ENCODE measurements at places on chromosomes 7 and 10. TPM values are rescaled to one million over a fixed set of nuclear protein-coding genes. Genes with fewer than 3 reads are reported as not detected.

The HSPB1 gene
- total RNA-seq, result 48.6 TPM

The FAM25C gene
- total RNA-seq, result not detected

The SPDYE18 gene
- not detected for total RNA-seq

The ABCA13 gene
- total RNA-seq, result under 0.01 TPM

The SHH gene
- not detected for total RNA-seq

- H3K4me3 ChIP-seq, result no peak overlapping the region
- DNase-seq, result no peak
- H3K36me3 ChIP-seq, result no peaks in the 10 kb centered on the region
- no peak overlapping the region for H3K27ac ChIP-seq
These were observed 61.2 kb upstream of the INPP5A start for GRCh38 chr10:132476146-132477065.

DNA sequence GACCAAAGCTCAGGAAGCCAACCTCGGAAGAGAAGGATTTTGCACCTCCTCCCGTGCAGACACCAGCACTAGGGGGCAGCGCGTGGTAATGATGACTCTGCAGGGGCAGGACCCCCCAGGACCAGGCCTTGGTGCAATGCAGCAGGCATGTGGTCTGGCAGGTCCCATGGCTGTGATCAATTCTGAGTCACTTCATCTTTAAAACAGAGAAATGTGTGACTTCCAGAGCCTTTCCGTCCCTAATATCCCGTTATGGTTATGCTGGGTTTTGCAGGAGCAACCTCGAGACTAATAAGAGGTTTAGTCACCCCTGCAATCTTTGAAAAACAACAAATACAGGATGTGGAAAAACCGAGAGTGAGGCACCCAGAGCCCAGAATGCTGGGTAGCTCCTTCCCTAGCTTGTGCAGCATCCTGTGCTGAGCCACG lies 30.2 kb upstream of the GJD4 start:
- DNase-seq, result peak; percentile 98
- peaks cover 2% of the 10 kb centered on the region for H3K27me3 ChIP-seq
- H3K36me3 ChIP-seq, result peaks cover 4% of the 10 kb centered on the region
- peak overlapping the region; percentile 15 for H3K27ac ChIP-seq
- H3K4me3 ChIP-seq, result no peak overlapping the region
- H3K4me1 ChIP-seq, result peaks cover 11% of the 10 kb centered on the region

DNA sequence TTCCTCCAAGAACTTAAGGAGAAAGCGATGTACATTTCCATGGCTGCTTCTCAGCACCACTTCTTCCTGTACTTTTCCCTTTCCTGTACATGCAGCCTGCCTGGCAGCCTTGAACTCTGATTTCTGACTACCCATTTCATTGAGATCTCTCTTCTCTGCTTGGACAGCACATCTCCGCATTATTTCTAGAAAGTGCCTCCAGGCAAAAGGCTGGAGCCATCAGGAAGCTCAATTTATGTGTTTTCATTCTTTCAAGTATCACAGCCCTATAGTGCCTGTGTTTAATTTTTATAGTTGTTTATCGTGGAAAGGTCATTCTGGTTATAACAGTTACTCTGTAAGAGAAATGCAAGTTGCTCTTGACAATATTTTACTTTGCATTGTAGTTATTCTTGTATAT lies 688.0 kb upstream of the ANKRD30A start:
- 0 out of 2 replicates have a peak, but pooled peaks cover 2% of the 10 kb centered on the region for H3K4me1 ChIP-seq
- H3K4me3 ChIP-seq, result no peak overlapping the region
- no peak overlapping the region for H3K27ac ChIP-seq

- H3K4me3 ChIP-seq, result no peak overlapping the region
- no peaks in the 10 kb centered on the region for H3K36me3 ChIP-seq
- H3K27me3 ChIP-seq, result peaks cover 12% of the 10 kb centered on the region
- H3K27ac ChIP-seq, result no peak overlapping the region
- DNase-seq, result no peak
These were observed 828 bp upstream of the CFAP70 start for GRCh38 chr10:73359492-73359891.

- H3K4me1 ChIP-seq, result no peaks in the 10 kb centered on the region
- H3K36me3 ChIP-seq, result no peaks in the 10 kb centered on the region
- H3K27me3 ChIP-seq, result no peaks in the 10 kb centered on the region
- H3K4me3 ChIP-seq, result no peak overlapping the region
- no peak overlapping the region for H3K27ac ChIP-seq
These were observed 540.4 kb downstream of the CNTNAP2 start for GRCh38 chr7:146656988-146657387.

DNA sequence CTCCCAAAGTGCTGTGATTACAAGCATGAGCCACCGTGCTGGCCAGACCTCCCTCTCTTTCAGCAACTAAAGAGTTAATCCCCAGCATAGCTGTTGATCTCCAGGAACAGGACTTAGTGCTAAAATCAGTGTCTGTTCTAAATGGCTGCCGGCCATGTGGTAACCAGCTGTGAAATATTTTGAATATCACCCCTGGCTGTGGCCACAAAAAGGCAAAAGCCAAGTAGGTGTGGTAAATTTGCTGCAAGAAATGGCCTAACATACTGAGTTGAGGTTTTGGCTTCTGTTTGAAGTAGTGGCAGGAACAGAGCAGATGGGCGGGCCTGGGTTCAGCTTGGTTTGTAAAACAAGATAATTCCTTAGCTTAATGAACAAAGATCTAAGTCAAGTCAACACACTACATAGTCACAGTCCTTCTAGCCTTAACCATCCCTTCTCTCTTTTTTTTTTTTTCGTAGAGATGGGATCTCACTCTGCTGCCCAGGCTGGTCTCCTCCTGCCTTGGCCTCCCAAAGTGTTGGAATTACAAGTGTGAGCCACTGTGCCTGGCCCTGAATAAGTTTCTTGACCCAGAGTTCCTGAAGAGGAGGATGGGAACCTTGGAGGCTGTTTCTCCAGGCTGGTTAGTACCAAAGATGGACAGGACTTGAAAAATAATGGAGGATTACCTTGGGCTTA lies 22.7 kb upstream of the AGFG2 start:
- no peaks in the 10 kb centered on the region for H3K36me3 ChIP-seq
- no peak overlapping the region for H3K4me3 ChIP-seq
- no peak overlapping the region for H3K27ac ChIP-seq
- peak; percentile 87 for DNase-seq

DNA sequence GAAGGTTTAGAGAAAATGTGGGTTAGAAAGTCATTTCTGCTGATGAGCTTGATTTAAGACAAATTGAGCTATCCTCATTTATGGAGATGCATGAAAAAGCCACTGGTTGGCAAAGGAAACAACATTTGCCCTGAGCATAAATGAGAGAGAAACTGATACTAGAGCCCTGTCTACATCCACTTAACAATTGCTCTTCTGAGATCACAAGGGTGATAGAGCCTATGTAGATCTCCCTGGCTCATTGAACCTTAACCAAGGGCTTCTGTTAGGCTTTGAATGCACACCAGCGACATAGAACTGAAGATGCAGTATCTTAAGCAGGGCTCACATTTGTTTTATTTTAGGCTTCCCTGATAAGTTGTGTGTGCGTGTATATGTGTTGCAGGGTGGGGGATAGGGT lies 35.0 kb downstream of the GPR141 start:
- no peak for DNase-seq
- H3K36me3 ChIP-seq, result no peaks in the 10 kb centered on the region
- H3K27me3 ChIP-seq, result no peaks in the 10 kb centered on the region
- no peaks in the 10 kb centered on the region for H3K4me1 ChIP-seq

DNA sequence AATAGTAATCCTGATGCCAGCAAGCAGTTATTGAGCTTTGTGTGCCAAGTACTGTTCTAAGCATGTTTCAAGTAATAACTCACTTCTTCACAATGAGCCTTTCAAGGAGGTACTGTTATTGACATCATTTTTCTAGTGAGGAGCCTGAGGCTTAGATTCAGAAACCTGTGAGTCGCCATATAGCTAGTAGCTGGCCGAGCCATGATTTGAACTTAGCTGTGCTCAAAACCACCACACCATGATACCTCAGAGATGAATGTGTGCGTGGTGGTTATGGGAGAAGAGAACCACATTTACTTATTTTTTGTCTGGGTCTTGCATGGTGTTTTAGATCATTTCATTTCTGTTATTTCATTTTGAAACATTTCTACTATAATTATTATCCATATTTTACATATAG lies 578.9 kb downstream of the AUTS2 start:
- DNase-seq, result no peak
- H3K27me3 ChIP-seq, result no peaks in the 10 kb centered on the region
- H3K4me3 ChIP-seq, result no peak overlapping the region
- no peak overlapping the region for H3K27ac ChIP-seq
- no peaks in the 10 kb centered on the region for H3K4me1 ChIP-seq
- H3K36me3 ChIP-seq, result no peaks in the 10 kb centered on the region

GRCh38 chr10:59700709-59701108 lies 8.9 kb downstream of the SLC16A9 start:
- DNase-seq, result no peak
- no peak overlapping the region for H3K4me3 ChIP-seq
- no peaks in the 10 kb centered on the region for H3K27me3 ChIP-seq
- no peak overlapping the region for H3K27ac ChIP-seq
- H3K4me1 ChIP-seq, result no peaks in the 10 kb centered on the region

GRCh38 chr7:37262181-37262580 lies 186.5 kb downstream of the ELMO1 start:
- H3K27me3 ChIP-seq, result no peaks in the 10 kb centered on the region
- no peak overlapping the region for H3K27ac ChIP-seq
- H3K4me1 ChIP-seq, result no peaks in the 10 kb centered on the region
- no peak overlapping the region for H3K4me3 ChIP-seq
- H3K36me3 ChIP-seq, result no peaks in the 10 kb centered on the region

- peak; percentile 35 for DNase-seq
- peaks cover 11% of the 10 kb centered on the region for H3K4me1 ChIP-seq
- peak overlapping the region; percentile 35 for H3K27ac ChIP-seq
- H3K27me3 ChIP-seq, result no peaks in the 10 kb centered on the region
These were observed 190.1 kb downstream of the PRPF18 start for GRCh38 chr10:13776861-13777311.

- H3K4me3 ChIP-seq, result no peak overlapping the region
- H3K4me1 ChIP-seq, result peaks cover 2% of the 10 kb centered on the region
- no peak for DNase-seq
- no peak overlapping the region for H3K27ac ChIP-seq
These were observed 81.4 kb downstream of the ORC5 start for GRCh38 chr7:104126411-104126841.

DNA sequence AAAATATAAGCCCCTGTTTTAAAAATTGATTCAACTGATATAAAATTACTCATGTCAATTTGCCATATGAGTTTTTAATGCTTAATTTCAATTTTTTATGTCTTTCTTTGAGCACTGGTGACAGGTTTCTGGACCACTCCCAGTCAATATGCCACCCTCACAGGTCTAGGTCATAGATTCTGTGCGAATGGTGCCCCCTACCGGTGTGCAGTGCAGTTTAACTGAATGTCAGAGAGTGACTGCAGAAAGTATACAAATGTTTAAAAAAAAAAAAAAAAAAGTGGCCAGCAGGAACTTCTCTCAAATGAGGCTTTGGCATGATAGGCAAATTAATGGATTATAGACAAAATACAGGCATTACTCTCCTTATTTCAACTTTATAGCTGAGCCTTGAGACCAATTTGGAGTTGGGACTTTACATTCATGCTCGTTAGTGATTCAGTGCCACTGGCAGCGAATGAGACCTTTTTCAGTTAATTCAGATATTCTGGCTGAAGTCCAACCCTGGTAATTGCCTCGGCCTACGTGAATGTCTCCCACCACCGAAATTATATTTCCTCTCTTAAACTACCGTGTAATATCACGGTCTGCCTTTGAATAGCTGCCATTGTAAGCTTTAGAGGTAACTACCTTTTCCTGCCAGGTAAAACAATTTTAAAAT lies 427.6 kb downstream of the PHTF2 start:
- peaks cover 14% of the 10 kb centered on the region for H3K4me1 ChIP-seq
- DNase-seq, result peak; percentile 45
- no peaks in the 10 kb centered on the region for H3K36me3 ChIP-seq
- H3K4me3 ChIP-seq, result no peak overlapping the region
- H3K27ac ChIP-seq, result peak overlapping the region; percentile 59

DNA sequence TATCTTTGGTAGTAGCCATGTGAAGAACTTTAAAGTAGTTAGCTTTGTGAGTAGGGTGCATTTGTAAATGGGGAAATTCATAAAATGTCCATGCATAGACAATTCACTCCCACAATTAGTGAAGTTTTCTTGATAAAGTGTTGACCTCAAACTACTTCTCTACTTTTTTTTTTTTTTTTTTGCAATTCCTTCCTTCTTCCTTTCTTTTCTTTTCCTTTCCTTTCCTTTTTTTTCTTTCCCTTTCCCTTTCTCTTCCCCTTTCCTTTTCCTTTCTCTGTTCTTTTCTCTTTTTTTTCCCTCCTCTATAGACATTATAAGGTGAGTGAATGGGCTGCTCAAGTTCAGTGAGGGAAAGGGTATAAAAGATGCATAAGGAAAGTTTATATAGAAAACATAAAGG lies 184.2 kb downstream of the PTEN start:
- no peaks in the 10 kb centered on the region for H3K27me3 ChIP-seq
- no peak overlapping the region for H3K27ac ChIP-seq
- no peak overlapping the region for H3K4me3 ChIP-seq
- H3K4me1 ChIP-seq, result peaks cover 6% of the 10 kb centered on the region

DNA sequence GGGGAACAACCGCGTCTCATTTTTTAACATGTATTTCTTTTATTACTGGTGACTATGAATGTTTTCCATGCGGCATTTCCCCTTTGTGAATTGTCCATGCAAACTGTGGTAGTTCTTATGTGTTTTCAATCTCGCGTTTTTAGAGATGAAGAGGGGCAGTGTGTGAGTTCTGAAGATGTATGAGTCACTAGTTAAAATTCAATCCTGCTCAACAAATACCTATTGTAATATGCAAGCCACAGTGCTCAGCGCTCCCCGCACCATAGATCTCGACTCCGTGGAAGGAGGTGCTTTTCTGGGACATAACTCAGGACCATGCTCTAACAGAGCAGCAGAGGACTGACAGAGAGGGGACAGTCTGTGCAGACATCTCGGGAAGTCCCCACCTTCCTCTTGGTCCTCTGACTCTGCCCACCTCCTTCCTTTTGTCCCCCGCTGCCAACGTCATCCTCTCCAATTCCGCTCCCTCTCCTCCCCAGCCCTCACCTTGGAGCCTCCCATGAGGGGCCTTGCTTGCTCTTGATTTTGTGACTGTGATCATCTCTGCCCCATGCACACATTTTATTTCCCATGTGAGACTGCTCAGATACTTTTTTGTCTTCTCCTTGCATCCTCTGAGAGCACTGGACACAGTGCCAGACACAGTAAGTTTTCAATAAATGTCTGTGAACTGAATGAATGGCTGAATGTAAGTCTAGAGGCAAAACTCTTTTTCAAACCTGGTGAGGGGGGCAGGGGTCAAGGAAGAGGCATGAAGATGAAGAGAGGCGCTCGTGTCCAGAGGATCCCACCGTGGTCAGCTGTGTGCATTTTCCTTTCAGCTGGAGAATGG lies 42.7 kb upstream of the PLEKHA1 start:
- no peak overlapping the region for H3K4me3 ChIP-seq
- no peak for DNase-seq
- no peaks in the 10 kb centered on the region for H3K4me1 ChIP-seq
- no peaks in the 10 kb centered on the region for H3K36me3 ChIP-seq
- H3K27me3 ChIP-seq, result peaks cover 23% of the 10 kb centered on the region

GRCh38 chr7:96953676-96954513 lies 51.5 kb upstream of the DLX6 start:
- H3K27ac ChIP-seq, result no peak overlapping the region
- no peaks in the 10 kb centered on the region for H3K27me3 ChIP-seq
- no peaks in the 10 kb centered on the region for H3K36me3 ChIP-seq
- no peak overlapping the region for H3K4me3 ChIP-seq
- no peaks in the 10 kb centered on the region for H3K4me1 ChIP-seq
